ENCODE measurements at places on chromosomes 13 and 19.

DNA sequence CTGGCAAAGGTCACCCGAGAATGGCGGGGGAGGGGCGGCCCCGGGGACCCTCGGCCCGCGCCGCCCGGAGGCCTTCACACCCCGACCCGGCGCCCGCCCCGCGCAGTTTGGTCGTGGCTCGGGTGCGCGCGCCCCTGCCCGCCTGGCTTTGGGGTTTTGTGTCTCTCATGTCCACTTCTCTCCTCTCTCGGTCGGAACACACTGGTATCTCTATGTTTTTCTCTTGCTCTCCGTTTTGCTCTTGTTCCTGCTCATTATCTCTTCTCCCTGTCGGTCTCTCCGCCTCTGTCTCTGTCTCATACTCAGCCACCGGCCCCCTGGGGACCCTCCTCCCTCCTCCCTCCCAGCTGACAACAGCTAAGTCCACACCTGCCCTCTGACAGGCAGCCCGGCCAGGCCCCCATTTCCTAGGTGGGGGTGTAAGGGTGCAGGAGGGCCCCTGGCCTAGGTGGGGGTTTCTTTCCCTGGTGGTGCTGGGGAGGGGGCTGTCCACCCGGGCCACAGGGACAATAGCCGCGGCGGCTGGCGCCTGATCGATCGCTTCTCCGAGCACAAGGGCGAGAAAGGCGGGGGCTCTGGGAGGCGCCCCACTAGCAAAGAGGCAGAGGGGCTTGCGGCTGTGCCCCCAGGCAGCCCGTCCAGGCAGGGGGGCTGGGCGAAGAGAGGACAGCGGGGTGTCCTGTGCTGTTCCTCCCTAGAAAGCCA, 2.3 kb downstream of the ONECUT3 start:
- no peak for DNase-seq

GRCh38 chr19:19480688-19481087, 34.7 kb downstream of the TSSK6 start:
- no peak for DNase-seq

GRCh38 chr13:58474581-58474980, 843.0 kb downstream of the PCDH17 start:
- no peak for DNase-seq

GRCh38 chr13:43339805-43340550, 316.6 kb downstream of the DNAJC15 start:
- no peak for DNase-seq

DNA sequence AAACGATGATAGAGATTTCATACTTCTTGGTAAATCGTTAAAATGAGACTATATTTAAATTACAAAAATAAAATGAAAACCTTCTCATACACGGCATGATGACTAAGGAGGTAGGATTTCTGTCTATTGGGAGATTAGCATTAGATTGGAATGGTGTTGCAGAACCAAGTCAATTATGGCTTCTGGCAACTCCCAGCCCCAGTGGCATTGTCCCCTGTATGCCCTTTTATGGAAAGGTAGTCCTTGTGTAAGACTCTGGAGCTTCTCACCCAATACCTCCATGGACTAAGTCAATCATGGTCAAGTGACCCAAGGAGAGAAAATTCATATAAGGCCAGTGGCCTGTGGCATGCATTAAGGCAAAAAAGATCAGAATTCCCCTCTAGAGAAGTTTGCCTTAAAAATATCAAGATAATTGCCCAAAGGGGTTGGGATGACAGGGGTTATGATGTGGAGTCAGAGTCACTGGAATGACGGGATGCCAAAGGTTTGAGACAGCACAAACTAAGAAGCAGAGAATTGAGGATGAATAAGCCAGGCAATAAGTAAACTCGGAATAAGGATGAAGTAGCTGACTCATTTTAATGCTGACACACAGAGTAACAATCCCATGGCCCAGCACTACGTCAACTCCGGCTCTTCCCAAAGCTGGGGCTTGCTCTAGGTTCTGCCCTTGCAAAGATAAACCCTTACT, 57.8 kb upstream of the POSTN start:
- DNase-seq = no peak

GRCh38 chr19:30577551-30578105, 205.4 kb downstream of the ZNF536 start:
- DNase-seq = no peak

DNA sequence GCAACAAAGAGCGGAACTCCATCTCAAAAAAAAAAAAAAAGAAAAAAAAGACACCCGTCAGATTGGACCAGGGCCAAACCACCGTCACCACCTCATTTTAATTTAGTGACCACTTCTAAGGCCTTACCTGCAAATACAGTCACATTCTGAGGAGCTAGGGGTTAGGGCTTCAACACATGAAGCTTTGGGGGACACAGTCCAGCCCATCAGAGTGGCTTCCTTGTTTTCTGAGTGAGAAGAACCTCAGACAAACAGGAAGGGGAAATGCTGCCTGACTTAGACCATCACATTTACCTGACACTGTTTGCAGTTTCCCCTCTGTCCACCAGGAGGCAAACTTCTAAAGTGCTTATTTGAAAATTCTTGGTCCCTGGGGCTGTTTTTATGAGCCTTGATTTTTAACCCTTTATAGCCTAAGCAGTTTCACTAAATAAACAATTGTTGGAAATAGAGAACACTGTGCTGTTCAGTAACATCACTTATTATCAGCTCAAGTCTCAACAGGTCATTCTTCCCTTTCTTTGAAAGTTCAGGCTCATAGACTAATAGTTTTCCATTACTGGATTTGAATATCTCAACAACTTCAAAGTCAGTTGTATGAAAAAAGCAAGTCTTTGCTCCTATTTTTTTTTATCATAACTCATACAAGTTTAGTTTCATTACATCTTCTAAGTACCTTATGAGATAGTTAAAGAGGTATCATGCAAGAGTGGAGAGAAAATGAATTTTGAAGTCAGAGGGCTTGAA, 74.9 kb upstream of the WASF3 start:
- no peak for DNase-seq

- no peak for DNase-seq
These were observed 307.4 kb downstream of the DIAPH3 start for GRCh38 chr13:59856281-59856810.

DNA sequence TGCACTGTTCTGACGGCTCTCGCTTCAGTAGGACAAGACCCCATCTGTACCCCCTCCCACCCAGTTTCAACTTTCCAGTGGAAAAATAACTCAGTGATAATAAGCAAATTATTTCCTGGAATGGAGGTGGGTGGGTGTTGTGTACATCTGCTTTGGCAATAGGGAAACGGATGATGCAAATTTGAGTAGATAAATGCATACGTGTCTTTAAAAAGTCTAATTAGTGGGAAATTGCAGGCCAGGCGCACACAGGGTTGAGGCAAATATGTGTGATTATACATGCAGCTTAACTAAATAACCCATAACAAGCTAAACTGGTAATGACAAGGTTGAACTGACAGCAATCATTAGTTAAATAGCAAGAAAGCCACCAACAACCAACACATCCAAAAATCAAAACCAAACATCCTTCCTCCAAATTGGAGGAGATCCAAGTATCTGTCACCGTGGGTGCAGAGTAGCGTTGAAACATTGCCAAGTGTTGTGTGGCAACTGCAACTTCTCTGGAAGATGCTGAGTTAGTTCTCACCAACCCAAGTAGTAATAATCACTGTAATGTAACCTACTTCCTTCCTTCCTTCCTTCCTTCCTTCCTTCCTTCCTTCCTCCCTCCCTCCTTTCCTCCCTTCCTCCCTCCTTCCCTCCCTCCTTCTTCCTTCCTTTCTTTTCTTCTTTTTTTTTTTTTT, 54.6 kb downstream of the TRPM4 start:
- DNase-seq = no peak

- DNase-seq = peak; percentile 80
These were observed 9.4 kb downstream of the C19orf81 start for GRCh38 chr19:50658441-50659317.

GRCh38 chr19:18128044-18128443, 24.9 kb upstream of the PIK3R2 start:
- no peak for DNase-seq

DNA sequence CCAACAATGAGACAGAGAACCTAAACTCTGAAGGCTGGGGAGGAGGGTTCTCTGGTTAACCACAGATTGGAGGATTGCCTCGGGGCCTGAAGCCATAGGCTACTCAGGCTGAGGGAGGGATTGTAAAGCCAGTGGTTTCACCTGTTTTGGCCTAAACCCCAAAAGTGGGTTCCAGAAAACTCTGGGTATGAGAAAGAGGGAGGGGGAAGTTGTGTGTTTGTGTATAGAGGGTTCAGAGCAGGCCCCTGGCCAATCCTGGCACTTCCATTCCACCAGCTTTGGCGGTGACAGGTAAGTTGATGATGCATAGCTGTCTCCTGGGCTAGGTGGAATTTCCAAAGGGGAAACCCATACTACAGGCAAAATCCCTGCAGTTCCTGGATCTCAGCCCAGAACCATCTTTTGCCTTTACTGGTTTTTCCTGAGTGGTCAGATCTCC, 13.5 kb upstream of the CCDC97 start:
- DNase-seq = no peak

Measured in hypothalamus (tissue), 51 donors.